ENCODE measurements at places on chromosomes 12 and 14.

- no peak for DNase-seq
Observed at GRCh38 chr14:23209651-23210423, 26.4 kb upstream of the SLC7A8 start.

DNA sequence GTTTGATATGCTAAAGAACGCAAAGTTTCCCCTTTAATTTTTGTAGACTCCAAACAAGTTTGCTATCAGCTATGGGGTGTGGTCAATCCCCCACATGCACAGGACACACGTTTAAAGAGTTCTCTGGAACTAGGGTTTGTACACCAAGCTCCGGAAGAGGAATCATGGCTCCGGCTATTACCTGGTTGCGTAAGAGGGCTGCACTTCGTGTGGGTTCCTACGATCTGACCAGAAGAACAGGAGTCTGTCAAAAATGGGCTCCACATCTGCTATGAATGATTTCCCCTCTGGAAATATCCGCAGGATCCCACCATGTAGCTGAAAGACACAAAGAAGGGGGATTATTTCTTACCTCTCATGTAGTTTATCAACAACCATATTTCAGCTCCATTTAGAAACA lies 22.0 kb downstream of the EGLN3 start:
- DNase-seq: no peak

DNA sequence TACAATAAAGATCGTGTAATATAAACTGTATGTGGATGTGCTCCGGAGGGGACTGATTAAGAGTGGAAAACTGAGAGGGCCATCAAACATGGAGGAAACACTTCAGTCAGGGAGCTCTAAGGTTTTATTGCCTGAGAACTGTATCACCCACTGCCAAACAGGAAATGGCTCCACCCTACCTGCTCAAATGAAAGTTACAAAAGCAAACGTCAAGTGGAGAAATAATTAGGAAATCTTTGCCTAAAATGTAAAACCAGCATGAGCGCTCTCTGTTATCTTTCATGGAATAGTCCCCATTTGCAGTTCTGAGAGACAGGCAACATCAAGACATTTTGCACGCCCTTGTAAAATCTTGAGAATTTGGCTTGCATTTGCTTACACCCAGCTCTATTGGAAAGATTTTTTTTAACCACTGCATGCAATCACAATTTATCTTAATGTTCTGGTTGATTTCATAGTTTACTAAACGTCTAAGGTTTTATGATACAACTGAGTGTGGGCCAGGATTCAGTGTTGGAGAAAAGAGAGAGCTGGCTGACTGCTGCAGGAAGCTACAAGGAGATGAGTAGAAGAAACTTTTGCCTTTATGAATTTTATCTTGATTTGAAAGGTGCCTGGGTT lies 344.0 kb upstream of the PRICKLE1 start:
- no peak for DNase-seq

- DNase-seq: peak; percentile 56
Observed at GRCh38 chr14:85915711-85916110, 385.8 kb downstream of the FLRT2 start.

DNA sequence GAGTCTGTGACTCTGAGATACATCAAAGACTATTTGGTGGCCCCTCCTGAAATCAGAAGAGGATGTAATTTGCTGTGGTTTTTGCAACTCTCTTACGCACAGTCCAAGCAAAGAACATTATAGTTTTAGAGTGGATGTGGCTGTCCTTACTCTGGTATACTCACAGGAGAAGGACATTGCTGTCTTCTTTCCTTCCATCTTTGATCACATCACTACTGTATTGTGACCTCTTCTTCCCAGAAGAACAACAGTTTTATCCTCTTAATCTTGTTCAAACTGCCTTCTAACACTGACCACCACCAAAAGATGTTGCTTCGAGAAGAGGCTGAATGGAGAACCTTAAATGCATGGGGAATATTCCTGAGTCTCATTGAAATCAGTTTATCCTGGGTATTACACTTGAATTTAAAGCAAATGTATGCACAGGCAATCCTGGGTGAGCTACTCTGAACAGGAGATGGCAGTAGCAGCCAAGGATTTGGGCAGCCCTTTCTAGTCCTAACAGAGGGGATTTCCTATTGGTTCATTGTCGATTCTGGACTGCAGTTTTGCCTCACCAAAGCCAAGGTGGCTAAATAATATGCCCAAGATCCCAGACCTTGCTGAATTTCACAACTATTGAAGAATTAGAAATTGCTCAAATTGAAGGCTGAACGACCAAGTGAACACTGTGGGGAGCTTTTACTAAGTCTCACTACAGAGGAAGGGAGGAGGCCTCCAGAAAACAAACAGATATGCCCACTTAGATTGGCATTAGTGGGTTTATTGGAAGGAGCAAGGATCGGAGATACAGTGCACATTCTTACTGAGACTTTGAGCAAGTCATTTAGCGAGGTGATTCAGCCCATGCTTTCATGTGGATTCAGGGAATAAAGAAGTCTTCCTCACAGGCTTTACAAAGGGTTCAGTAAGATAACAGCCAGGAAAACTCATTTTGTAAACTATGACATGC lies 282.8 kb downstream of the PAWR start:
- peak; percentile 92 for DNase-seq

DNA sequence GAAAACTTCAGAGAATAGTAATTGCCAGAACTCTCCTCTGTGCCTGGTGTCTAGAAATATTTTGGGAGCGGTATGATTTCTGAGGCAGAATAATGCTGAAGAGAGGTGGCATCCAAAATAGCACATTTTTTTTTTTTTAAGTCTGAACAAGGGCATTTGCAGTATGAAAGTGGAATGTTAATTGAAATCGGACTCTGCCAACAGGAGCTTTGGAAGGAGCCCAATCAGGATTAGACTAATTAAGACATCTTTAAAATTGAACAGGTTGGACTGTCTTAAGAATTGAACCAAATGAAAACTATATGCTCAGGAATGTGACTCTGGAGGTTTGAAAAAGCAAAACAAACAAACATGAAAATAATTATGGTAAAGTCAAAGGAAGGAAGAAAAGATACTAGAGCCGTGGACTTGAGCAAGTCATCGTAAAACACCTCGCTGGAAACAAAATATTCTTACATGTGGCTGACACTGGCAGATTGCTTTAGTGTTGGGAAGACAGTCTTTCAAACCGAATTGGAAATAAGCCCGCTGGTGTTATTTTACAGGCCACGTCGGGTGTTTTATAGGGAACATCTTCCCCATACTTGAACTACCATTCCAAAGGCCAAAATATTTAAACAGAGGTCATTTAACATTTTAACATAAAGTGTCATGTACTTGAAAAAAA lies 436.3 kb downstream of the VRK1 start:
- no peak for DNase-seq

DNA sequence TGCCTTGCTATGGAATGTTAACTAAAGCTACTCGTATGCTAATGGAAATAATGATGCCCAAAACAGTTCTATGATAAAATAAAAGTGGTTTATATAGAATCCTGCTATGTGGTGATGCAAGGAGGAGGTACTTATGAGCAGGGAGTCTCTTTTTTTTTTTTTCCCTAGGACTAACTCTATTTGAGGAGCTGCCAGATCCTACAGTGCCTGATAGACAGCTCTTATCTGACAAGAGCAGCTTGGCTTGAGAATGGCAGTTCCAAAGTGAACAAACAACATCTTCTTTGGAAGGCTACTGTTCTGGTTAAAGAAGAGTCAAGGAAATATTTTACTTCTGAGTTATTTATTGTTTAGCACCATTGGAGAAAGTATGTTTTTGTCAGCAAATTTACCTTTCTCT lies 10.2 kb upstream of the ACSM4 start:
- DNase-seq: no peak

- peak; percentile 89 for DNase-seq
Observed at GRCh38 chr14:49512147-49512551, 74.0 kb downstream of the RPS29 start.

GRCh38 chr12:88706286-88706685 lies 126.0 kb upstream of the KITLG start:
- DNase-seq: no peak

DNA sequence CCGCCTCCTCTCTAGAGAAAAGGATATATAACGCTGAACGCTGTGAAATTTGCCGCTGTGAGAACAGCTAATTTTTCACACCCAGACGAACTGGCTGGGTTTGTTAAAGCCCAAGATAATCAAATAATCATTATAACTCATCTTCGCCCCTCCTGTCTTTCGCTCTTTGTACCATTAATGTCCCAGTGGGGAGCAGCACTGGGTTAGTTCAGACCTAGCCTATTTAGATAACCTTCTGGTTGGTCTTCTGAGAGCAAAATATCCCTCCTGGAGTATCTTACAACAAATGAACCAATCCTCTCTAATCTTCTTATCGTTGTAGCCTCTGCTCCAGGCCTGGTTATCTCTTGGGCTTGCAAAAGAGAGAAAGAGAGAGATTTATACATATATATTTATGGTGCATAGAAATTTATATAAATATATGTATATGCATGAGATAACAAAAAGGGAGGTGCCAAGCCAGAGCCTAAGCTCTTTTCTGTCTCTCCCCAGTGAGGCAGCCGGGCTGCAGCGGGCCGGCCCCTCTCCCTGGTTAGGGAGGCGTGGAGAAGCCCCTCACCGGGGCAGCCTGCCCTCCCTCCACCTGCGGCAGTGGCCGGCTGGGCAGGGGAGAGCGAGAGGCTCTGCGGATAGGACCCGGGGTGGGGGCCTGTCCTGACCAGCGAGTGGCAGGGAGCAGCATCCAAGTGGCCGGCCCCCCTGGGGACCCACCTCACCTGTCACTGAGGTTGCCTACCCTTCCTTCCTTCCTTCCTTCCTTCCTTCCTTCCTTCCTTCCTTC lies 202.0 kb upstream of the LHX5 start:
- no peak for DNase-seq

DNA sequence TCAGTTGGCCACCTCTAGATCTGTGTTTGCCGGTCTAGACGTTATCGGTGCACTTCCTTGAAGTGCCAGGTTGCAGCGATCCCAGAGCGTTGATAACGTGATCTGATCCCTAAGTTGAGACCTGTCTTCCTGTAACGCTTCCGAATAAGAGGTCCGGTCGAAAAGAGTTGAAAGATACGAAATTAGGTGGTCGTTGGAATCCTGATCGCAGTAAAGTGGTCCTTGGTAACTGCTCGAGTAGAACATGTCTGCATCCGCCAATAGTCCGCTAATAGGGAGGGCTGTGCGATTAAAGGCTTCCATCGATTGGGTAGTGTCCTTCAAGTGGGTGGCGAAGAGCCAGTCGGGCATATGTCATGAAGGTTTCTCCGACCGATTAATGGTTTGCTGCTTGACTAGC lies 2.7 kb downstream of the SRSF5 start:
- no peak for DNase-seq

DNA sequence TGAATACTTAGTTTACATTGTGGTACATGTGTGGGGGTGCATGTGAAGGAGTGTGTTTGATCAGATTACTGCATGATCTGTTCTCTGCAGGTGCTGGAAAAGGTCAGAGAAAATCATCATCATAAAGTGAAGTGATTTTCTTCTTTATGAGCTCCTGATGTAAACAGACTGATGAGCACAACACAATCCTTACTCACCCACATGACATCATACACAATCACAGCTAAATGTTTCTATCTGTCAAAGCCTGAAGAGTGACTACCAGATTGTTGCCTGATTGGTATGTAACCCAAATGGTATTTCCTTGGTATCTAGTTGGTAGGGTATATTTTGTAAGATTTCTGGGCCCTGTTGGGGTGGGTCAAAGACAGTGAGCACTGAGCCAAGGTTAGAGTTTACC lies 270.8 kb downstream of the FOXG1 start:
- DNase-seq: peak; percentile 1

DNA sequence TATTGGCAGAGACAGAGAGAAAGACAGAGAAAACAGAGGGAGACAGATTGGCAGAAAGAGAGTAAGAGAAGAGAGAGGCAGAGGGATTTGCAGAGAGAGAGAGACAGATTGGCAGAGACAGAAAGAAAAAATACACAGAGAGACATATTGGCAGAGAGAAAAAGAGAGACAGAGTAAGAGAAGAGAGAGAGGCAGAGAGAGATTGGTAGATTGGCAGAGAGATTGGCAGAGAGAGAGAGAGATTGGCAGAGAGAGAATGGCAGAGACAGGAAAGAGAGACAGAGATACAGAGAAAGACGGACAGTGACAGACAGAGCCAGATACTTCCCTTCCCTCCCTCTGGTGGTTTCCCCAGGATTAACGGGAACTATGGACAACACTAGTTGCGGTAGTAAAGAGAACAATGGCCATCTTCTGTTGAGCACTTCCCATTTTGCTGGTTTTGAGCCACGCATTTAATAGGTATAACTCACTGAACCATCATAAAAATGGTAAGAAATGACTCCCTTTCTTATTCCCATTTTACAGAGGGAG lies 2.6 kb upstream of the NOS1 start:
- DNase-seq: no peak

GRCh38 chr12:124053851-124054250 lies 80.8 kb downstream of the ZNF664 start:
- DNase-seq: peak; percentile 70

DNA sequence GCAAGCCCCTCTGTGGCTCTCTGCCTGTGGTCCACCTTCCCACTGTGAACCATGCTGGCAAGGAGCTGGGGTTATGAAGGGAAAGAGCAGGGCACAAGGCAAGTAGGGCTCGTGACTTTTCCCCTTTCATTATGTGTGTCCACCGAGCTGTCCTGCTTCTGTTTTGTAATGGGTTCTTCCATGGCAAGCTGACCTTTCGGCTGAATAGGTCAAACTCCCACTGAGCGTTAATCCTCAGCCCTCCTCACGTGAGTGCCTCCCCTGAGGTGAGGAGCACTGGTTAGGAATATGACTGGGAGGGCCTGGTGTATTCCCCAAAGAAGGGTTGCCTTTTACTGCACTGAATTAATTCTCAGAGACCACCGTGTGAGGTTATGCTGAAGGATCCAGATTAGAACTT lies 424.3 kb downstream of the NPAS3 start:
- no peak for DNase-seq

DNA sequence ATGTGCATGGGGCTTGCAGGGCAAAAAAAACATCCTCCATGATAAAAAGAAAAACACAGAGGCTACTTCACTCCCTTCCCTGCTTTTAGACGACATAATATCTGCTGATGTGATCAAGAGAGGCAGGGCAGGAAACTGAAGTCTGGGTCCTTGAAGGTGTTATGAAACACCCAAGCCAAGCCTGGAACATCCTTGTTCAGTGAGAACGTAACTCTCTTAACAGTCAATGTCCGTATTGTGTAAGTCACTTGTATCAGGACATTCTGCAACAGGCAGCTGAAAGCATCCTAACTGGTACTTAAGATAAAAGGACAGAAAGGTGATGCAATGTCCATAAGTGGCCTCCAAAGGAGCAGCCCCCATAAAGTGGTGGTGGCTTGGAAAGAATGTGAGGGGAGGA lies 20.0 kb downstream of the KCNK10 start:
- DNase-seq: no peak

GRCh38 chr12:46360370-46360769 lies 12.2 kb downstream of the SLC38A2 start:
- no peak for DNase-seq

DNA sequence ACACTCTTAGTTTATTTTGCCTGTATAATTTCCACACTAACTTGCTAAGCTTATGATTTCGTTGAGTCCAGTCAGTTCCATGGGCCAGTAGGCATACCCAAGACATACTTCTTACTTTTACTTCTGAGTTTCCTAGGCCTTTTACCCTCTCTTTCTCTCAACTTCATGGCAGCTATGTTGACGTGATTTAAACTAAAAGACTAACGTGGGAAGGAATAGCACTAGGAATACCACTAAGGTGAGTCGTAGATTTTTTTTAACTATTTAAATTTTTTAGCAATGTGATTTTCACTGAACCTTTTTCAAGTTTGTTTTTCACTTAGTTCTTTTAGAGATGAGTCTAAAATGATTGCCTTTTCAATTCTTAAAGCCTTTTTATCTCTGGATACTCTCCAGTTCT lies 793.5 kb upstream of the NOVA1 start:
- peak; percentile 74 for DNase-seq

GRCh38 chr12:77916276-77916675 lies 85.6 kb downstream of the NAV3 start:
- no peak for DNase-seq
